Hematopoietic multipotent progenitor cell treated with erythropoietin and hydrocortisone succinate and interleukin-3 and kit ligand, for 15 days (in vitro differentiated cells): ENCODE measurements at places on chromosomes 6 and 20.

- DNase-seq = no peak
These were observed 107.7 kb downstream of the CD109 start for GRCh38 chr6:73803562-73804241.

GRCh38 chr6:11710311-11710761, 68.3 kb downstream of the ADTRP start:
- no peak for DNase-seq

DNA sequence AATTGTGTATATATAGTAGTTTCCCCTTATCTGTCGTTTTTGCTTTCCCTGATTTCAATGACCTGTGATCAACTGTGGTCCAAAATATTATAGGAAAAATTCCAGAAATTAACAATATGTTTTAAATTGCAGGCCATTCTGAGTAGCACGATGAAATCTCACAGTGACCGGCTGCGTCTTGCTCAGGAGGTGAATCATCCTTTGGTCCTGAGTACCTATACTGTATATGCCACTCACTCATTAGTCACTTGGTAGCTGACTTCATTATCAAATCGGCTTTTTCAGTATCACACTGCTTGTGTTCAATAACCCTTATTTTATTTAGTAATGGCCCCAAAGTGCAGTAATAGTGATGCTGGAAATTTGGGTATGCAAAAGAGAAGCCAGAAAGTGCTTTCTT, 728.3 kb upstream of the EYS start:
- DNase-seq = no peak

DNA sequence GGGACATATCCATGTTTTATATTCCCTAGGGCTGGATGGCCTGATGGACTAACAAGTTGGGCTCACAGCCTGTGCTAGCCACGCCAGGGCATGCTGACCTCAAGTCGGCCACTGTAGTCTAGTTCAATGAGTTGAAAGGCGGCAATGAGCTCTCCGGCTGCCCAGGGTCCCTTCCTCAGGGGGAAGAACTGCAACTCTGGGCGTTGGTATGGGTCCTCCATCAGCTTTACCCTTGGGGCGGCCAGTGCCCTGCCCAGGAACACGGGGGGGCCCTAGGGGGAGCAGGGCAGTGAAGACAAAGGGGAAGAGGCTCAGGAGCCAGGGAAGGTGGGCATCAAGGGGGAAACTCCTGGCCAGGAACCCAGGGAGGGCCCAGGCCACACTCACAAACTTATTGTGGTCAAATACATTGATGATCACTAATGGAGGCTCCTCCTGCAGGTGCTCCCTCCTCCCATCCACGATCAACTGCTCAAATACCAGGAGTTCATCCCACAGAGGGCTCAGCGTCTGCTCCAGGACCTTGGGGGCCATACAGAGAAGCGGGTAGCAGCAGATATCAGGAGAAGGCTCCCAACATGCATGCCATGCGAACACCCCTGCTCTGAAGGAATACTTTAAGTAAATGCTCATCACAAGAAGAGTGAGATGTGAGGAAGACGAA, 32.8 kb upstream of the SPAG4 start:
- DNase-seq = no peak

- no peak for DNase-seq
These were observed at the start of gene NRSN2 for GRCh38 chr20:346640-347316. Gene NRSN2 (plus strand): TSS chr20:347111. CDS start chr20:349644, 2,533 bp downstream.

GRCh38 chr6:75397656-75398465, 95.7 kb downstream of the FILIP1 start:
- no peak for DNase-seq

DNA sequence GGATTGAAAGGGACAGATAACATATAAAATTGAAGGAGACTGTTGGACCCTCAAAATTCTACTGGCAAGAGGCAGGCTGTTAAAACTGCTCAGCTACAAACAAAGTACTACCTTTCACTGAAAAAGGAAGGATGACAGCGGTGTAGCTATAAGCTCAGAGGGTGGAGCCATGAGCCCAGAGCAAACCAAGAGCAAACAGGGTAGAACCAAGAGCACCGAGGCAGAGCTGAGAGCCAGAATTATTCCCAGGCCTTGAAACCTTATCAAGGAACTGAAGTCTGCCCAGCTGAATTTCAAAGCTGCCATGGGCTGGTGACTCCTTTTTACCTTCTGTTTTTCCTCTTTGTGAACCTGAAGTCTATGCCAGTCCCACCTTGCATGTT, 74.7 kb upstream of the SLC4A11 start:
- no peak for DNase-seq
